ENCODE measurements at places on chromosomes 3 and 15.

GRCh38 chr15:85615930-85616329 lies 178.8 kb downstream of the KLHL25 start:
- DNase-seq = no peak

DNA sequence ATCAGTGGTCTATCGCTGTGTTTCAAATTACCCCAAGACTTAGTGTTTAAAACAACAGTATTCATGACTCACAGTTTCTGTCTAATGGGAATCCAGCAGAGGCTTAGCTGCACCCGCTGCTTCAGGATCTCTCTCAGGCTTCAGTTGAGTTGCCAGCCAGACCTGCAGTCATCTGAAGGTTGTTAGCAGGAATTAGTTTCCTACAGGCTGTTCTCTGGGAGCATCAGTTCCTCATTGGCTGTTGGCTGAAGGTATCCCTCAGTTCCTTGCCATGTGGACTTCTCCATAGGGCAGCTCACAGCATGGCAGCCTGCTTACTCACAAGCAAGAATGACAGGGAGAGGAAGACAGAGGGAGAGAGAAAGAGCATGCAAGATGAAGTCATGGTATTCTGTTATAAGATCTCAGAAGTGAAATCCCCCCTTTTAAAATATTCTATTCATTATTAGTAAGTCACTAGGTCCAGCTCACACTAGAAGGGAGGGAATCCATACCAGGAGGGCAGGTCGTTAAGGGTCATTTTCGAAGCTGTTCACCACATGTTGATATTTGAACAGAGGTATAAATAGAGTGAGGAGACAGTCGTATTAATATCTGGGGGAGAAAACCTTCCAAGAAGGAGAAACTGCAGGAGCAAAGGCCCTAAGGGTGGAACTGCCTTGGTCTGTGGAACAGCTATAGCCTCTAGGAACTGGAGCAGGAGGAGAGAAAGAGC lies 473.9 kb upstream of the PPP2R3A start:
- no peak for DNase-seq

- no peak for DNase-seq
Measured at GRCh38 chr3:194832346-194833104, 146.8 kb downstream of the FAM43A start.

- no peak for DNase-seq
Measured at GRCh38 chr3:18111796-18112232, 313.3 kb downstream of the SATB1 start.

DNA sequence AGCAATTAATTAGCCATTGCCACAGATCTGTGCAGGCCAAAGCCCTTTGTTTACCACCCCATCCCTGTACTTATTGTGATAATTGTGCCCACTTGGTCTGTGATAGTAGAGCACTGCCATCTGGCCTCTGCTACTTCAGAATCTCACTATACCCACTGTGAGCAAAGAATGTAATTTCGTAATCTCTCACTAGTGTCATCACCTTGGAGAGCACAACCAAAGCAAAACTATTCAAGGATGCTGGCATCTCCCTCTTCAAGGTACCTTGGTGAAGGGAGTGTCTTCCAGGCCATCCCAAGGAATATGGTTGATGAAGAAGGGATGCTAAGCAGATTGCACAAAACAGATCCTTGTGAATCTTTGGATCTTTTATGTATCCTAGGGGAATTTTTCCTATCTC lies 34.7 kb upstream of the NOX5 start:
- no peak for DNase-seq

All from stimulated activated CD8-positive, alpha-beta memory T cell treated with anti-CD3 and anti-CD28 coated beads, Interleukin-2, amount 100 ng/mL, for 48 hours (primary cell).